NCI-H524 (cell line): ENCODE measurements at places on chromosomes 13 and 19.

DNA sequence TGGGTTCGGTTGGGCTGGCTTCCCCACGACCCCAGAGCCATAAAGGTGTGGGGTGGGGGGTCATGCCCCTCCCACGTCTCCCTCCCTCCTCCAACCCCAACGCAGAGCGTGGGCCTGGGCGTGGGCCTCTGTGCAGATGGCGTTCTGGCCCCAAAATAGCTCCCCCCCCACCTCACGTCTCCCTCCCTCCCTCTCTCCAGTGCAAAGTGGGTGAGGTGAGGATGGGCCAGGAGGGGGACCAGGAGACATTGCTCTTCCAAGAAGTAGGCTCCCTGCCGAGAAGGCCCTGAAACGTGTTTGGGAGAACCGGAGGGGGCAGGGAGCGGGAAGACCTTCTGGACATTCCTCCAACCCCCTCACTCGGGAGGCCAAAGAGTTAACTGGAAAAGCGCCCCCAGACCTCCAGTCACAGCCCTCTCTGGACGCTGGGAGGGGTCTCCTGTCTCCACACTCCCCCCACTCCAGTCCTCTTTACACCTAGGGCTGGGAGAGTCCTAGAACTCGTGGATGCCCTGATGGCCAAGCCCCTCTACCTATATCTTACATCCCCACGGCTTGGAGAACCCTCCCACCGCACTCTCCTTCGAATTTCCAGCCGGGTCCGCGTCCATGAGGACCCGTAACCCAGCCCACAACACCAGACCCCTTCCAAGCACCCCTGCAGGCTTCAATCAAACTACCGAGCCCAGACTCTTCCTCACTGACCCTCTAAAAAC lies 855 bp downstream of the UNC13A start:
- DNase-seq, result peak; percentile 47

DNA sequence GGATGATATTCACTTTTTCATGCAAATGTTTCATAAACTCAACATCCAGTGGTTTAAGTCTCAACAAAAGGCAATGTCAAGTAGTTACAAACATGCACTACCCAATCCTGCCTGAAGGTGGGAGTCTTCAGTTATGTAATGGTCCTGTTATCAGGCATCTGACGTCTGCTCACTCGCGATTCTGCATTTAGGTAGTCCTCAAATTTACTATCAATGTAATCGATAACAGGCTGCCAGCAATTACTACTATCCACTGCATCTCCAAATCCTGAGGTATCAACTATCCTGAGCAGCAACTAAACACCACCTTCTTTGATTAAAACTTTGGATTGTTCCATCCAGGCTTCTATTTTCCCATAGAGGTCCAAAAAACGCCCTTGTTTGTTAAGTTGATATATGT lies 51.2 kb downstream of the NLRP12 start:
- peak; percentile 4 for DNase-seq

- no peak for DNase-seq
Measured at GRCh38 chr13:43300865-43301264, 277.5 kb downstream of the DNAJC15 start.

DNA sequence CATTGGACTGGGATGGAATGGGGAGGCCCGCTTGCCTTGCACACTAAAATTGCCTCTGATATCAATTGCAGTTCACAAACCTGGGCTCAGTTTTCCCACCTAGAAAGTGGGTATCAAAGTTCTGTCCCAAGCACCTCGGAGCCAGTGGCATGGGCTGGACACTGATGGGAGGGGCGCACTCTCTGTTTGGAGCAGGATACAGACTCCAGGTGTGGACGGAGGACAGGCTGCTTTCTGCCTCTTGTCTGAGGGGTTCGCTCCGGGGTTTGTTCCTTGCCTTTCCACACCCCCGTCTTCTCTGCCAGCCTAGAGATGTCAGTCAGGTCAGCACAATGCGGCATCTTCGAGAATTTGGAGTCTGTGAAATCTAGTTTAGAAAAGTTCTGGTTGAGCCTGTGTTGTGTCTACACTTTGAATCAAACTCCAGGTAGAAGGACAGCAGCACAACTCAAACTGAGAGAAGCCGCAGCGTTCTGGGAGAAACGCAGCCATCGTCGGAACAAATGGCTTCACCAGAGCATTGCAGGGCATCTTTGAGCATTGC lies 141.9 kb downstream of the TEX29 start:
- no peak for DNase-seq

GRCh38 chr19:21566073-21566472 lies 60.7 kb downstream of the ZNF429 start:
- no peak for DNase-seq

DNA sequence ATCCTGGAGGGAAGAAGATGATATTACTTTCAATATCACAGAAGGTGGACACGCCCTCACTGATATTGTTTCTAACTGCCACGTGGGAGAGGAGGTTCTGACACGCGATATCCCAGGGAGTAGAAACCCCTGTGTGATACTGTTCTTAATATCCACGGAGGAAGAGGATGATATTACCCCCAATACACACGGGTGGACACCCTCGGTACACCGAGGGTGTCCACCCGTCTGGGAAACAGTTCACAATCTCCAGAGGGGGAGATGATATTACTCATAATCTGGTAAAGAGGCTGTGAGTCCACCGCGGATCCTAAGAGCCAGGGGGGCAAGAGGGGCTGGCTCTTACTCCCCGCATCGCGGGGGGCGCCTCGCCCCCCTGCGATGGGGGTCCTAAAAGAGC lies 29.7 kb upstream of the RGCC start:
- no peak for DNase-seq

- no peak for DNase-seq
Measured at GRCh38 chr13:61812286-61812685, 396.6 kb upstream of the PCDH20 start.

GRCh38 chr13:64551755-64552154 lies 2678.4 kb downstream of the PCDH9 start:
- DNase-seq, result peak; percentile 88

GRCh38 chr13:44394658-44395057 lies 21.0 kb downstream of the SERP2 start:
- no peak for DNase-seq

GRCh38 chr13:100274942-100275506 lies 186.1 kb downstream of the PCCA start:
- DNase-seq, result no peak

GRCh38 chr13:91563799-91564198 lies 165.4 kb downstream of the GPC5 start:
- no peak for DNase-seq

- DNase-seq, result peak; percentile 37
Measured at GRCh38 chr13:20945952-20946383, 43.4 kb upstream of the XPO4 start.

- DNase-seq, result no peak
Measured at GRCh38 chr13:49428041-49428763, 15.7 kb downstream of the CAB39L start.

- DNase-seq, result no peak
Measured at GRCh38 chr13:110468986-110469495, 92.5 kb downstream of the RAB20 start.
